ENCODE measurements at places on chromosomes 2 and 18.

GRCh38 chr2:18971069-18971378 lies 381.7 kb upstream of the NT5C1B start:
- DNase-seq, result no peak

- no peak for DNase-seq
Observed at GRCh38 chr18:3042379-3042778, 29.4 kb upstream of the LPIN2 start.

- no peak for DNase-seq
Observed at GRCh38 chr18:52465391-52465790, 125.4 kb downstream of the DCC start.

GRCh38 chr2:182447163-182447562 lies 20.3 kb upstream of the PDE1A start:
- DNase-seq, result no peak

GRCh38 chr18:28086670-28087552 lies 90.0 kb downstream of the CDH2 start:
- no peak for DNase-seq

- DNase-seq, result no peak
Observed at GRCh38 chr2:3355951-3356569, 21.6 kb downstream of the EIPR1 start.

GRCh38 chr2:101400048-101400447 lies 12.7 kb upstream of the CREG2 start:
- DNase-seq, result no peak

DNA sequence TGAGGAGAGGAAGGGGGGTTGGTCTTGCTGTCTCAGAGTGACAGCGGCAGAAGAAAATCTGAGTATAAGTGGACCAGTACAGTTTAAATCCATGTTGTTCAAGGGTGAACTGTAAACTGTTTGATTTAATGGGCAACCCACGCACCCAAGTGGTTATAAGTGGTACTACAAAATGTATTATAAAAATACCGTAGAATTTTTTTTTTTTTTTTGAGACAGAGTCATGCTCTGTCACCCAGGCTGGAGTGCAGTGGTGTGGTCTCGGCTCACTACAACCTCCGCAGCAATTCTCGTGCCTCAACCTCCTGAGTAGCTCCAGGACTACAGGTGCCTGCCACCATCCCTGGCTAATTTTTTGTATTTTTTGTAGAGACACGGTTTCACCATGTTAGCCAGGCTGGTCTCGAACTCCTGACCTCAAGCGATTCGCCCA lies 2.1 kb upstream of the CHCHD5 start:
- DNase-seq, result no peak

DNA sequence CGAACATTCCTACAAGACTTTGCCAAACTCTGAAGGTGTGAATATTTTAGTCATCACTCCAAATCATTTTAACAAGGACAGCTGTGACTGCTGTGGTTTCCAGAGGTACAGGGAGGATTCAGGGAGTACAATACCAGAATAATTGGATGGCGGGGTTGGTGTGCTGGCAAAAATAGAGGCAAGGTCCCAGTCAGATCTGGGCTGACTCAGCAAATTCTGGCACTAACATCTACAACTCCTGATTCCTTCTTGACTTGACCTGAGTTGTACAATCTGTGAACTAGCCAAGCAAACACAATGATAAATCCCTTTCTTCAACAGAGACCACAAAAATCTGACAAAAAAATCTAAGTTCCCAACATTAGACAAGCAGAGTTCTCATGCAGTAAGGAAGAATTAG lies 40.4 kb downstream of the RMP24 start:
- DNase-seq, result no peak

DNA sequence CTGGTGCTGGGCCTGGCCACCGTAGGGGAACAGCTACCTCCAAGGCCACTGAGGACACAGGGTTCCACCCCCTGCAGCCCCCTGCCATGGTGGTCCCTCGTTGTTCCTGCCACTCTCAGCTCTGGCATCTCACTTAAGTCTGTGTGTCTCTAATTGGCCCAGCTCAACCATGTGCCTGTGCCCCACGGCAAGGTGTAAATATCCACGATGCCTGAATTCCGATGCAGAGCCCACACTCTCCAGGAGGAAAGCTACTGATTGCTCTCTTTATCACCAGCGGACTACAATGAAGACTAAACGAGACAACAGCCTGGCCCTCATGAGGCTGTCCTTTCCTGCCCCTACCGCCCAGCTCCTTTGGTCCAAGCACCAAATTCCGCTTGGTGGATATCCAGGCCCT lies 17.0 kb upstream of the CHRNA1 start:
- no peak for DNase-seq

DNA sequence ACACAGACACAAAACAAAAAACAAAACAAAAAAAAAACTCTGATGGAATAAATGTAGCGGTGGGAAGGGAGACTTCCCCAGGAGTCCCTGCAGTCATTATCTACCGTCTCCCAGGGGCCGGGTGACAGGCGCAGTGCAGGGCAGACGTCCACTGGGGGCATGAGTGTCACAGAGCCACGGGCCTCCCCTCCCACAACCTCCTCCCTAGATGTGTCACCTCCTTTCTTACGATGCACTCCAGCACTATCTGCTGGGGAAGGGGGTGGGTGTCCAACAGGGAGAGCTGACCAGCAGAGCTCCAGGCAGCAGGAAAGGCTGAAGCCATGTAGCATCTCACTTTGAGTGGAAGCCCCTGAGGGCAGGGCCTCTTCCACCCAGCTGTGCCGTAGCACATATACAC lies 84.5 kb downstream of the LONRF2 start:
- no peak for DNase-seq

DNA sequence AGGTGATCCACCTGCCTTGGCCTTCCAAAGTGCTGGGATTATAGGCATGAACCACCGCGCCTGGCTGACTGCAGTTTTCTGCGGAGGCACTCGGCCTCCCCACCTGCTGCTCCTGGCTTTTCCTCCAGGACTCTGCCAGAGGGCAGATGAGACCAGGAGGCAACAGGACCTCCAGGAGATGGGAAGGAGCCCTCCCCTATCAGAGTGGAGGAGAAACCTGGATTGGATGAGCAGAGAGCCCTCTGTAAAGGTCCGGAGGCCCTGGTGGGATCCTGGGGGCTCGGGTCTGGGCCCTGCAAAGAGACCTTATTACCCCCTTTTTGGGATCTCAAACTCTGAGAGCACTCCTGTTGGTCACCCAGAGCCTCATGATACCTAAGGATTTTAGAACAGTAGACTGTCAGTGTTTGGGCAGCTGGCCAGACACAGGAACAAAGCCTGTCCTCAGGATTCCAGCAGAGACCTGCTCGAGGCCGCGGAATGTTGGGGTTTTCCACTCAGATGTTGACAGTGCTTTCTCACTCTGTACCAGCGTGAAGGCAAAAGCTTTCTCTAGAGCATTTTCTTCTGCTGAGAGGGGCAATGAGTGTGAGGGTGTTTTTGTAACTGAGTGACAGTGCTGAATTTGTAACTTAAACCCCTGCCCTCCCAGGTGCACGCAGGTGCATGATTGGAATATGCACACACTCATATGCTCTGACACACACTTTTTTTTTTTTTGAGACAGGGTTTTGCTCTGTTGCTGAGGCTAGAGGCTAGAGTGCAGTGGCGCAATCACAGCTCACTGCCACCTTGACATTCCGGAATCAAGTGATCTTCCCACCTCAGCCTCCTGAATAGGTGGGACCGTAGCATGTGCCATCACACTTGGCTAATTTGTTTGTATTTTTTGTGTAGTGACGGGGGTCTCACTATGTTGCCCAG lies 48.4 kb downstream of the NPPC start:
- DNase-seq, result no peak

DNA sequence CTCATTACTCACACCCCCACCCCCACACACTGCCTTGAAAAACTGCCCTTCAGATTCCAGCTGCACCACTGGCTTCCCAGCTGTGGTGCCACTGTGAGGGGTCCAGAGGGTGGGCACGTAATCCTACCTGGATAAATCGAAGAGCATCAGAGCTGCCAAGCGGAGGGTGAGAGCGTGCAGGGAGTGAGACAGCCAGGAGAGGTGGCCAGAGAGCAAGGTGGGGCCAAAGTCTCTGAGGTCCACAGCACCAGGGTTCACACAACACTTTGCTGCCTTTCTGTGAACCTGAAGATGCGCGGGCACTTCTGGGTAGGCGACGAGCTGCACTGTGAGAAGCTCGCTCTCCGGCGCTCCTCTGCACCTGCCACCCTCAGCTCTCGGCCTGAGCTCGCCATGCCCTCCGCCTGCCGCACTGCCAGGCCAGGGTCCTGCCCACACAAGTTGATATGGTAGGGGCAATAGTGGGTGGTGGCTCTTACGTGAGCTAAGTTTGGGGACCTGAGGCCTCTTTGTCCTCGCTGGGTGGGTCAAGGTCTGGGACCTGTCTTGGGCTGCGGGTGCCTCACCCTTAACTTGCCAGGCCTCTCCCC lies 83.9 kb downstream of the MARCO start:
- DNase-seq, result no peak

- no peak for DNase-seq
Observed at GRCh38 chr2:119749477-119750012, 10.2 kb upstream of the PTPN4 start.

DNA sequence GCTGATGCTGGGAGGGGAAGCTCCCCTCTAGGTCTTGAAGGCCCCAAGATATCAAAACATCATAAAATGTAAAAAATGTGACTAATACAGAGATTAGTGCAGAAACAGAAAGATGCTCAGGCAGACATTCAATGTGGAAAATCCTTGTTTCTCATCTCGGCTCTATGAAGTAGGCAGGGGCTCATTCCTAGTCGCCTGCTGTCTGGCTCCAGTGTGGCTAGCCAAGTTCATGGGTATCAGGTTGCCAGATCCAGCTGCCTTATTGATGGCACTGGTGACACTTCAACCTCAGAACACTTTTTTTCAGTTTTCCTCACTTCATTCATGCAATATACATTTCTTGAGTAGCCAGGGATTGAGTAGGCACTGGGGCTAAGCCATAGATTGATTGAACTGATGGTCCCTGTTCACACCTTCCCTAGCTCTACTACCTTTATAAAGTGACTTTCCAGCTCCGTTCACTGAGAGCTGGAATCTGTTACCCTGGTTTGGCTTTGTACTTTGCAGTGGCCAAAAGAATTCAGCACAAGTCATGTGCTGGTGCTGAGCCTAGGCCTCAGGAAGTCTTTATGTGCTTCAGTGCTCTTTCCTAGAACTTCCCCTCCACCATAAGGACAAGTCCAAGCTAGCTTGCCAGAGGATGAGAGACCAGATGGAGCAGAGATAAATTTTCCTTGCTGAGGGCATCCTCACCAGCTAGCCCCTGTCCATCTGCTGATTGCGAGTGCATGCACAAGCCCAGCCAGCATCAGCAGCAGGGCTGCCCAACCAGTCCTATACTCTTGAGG lies 373.6 kb upstream of the ST6GAL2 start:
- no peak for DNase-seq

DNA sequence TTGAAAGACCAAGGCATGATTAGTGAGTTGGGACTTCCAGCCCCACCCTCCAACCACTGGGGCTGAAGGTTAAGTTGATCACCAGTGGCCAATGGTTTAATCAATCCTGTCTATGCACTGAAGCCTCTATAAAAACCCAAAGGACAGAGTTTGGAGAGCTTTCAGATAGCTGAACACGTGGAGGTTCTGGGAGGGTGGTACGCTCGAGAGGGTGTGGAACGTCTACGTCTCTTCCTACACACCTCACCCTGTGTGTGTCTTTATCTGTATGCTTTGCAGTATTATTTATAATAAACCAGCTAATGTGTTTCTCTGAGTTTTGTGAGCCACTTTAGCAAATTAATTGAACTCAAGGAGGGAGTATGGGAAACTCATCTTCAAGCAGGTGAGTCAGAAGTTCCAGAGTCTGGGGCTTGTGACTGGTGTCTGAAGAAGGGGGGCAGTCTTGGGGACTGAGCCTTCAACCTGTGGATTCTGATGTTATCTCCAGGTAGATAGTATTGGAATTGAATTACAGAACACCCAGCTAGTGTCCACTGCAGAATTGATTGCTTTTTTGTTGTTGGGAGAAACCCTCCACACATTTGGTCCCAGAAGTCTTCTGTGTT lies 20.3 kb downstream of the ACTR3 start:
- peak; percentile 42 for DNase-seq

DNA sequence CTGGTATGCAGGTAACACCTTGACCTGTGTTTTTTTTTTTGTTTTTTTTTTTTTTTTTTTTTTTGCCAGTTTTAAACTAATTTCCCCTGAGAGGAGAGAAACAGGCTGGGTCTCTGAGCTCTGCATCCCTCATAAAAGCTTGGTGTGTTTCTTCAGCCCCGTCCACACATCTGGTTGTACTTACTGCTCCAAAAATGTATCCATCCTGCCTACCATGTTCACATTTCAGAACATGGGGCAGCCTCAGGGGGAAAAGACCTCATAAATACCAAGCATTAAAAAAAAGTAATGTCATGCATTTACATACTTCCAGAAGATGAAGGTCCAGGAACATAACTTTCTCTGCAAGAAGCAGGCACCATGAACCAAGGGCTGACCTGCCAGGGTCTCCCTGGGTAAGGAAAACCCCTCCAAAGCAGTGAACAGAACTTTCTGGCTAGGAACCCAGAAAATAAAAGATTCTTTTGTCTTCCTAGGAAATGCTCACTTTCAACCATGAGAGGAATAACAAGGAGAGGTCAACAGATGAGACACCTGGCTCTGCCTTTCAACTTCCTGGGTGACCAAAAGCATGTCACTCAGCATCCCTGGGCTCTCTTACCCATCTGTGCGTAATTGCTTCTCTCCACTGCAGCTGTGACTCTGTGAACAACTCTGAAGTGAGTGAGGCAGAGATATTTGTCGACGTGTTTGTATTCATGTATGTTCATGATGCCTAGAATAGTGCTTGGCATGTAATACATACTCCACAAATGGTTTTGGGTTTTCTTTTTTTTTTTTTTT lies 118.6 kb downstream of the MCFD2 start:
- DNase-seq, result no peak

- DNase-seq, result no peak
Observed at GRCh38 chr2:69067026-69067630, 54.1 kb downstream of the ANTXR1 start.

GRCh38 chr2:101193033-101193626 lies 41.9 kb upstream of the TBC1D8 start:
- DNase-seq, result no peak

GRCh38 chr2:215829261-215829660 lies 184.1 kb downstream of the MREG start:
- no peak for DNase-seq

DNA sequence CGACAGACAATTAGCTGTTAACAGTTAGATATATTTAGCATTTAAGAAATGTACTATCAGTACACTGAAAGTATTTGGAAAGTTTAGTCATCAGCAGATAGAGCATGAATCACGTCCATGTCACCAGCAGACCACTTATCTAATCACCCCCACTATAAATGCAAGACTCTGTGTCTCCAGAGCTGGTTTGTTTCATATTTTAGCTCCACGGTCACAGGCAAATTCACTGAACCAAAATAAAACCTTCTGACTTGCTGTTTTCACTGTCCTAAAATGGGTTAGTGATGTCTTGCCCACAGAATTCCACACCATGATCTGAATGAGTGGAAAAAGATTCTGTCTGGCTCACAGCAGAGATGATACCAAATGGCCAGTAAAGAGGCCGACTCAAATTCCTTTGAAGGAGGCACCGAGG lies 64.9 kb downstream of the CDH2 start:
- no peak for DNase-seq

DNA sequence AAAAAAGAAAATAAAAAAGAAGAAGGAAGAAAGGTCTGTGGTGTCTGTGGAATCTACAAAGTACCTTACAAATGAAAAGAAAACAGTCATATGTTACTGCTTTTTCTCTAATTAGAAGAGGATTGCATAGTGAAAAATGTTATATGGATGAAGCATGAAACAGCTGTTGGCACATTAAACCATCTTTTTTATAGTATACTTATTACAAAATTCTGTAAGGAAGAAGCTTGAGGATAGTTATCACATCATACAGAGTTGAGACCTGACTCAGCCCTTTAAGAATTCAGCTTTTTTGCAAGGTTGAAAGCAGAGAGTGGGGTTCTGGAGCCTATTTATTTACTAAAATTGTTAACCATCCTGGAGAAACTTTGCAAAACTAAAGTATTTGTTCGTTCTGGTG lies 222.7 kb downstream of the PHLPP1 start:
- DNase-seq, result no peak
